Naive B cell (primary cell): ENCODE measurements at places on chromosomes 3 and 15. TPM values are rescaled to one million over a fixed set of nuclear protein-coding genes. Genes with fewer than 3 reads are reported as not detected.

GRCh38 chr3:183792976-183793375, 32.4 kb downstream of the MAP6D1 start:
- no peak for DNase-seq

- DNase-seq = no peak
Measured at GRCh38 chr15:68386587-68387288, 45.2 kb downstream of the ITGA11 start.

DNA sequence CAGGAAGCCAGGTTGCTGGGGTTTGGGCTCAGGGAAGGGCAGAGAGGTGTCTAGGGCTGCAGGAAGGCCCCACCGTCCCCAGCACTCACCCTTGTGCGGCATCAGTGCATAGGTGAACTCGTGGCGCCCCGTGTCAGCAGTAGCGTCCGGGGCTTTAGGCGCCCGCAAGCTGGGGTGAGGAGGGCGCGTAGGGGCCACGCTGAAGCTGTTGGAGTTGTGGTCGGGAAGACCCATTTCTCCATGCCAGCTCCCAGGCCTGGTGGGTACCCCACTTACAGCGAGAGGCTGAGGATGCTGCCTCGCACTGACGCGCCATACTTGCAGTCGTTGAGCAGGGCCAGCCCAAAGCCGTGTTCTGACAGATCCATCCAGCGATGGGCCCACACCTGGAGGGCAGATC, 9.7 kb downstream of the NEIL1 start:
- peak; percentile 24 for DNase-seq

DNA sequence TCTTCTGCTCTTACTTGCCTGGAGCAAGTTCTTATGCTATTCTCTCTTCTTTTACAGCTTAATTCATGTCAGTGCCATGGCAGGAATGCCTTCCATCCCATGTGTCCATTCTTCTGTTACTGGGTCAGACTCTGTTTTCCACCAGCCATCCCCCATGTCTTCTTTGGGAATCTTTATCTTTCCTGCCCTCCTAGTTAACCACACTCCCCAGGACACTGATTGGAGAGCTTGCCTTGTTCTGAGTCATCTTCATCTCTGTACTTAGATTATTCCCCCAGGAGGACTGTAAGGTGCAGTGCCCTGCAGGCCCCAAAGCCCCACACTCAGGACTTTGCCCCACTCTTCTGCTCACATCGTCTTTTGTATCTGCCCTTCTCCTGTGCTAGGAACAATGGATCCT, 3.6 kb downstream of the ABHD17C start:
- no peak for DNase-seq

GRCh38 chr3:5503136-5503535, 315.6 kb downstream of the EDEM1 start:
- DNase-seq = no peak

GRCh38 chr3:109553591-109554371, 216.4 kb upstream of the DPPA4 start:
- DNase-seq = no peak

DNA sequence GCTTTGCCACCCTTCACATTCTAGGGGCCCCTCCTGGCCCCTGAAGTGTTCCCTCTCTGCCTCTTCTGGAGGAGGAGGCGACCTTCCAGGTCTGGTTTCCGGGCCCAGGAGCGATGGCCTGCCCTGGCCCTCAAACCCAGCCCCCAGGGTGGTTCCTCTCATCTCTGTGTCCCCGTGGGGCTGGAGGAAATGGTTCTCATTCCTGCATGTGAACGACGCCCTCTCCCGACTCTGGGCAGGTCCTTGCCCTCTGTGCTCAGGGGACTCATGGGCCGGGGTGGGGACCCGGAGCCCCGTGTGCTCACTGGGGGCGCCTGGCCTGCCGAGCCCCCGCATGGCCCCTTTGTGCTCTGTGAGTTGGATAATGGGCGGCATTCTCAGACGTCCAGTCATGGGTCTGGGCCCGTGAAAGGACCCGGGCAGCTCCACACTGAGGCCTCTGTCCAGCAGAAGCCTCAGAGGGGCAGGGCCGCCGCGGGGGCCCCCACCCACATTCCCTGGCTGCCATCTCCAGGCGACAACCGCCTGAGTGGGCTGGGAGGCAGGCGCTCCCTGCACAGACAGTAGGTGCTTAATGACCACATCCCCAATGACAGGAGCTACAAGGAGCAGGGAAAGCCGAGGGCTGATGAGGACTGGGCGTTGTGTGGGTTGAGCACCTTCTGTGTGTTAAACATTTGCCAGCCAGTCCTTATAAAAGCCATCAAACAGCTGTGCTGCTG, 5.5 kb upstream of the PLXND1 start:
- no peak for DNase-seq

DNA sequence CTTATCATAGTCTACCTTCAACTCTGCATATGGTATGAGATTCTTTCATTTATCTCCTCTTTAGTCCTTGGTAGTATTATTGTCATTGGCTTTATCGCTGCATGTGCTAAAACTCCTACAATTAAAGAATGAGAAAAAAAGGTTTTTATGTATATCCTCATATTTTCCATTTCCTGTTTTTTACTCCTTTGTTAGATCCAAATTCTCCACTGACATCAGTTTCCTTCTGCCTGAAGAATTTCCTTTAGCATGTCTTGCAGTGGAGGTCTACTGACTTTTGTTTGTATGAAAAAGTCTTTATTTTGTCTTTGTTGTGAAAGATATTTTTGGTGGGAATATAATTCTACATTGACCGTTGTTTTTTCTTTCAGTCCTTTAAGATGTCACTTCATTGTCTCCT, 81.0 kb upstream of the TNIK start:
- DNase-seq = no peak

GRCh38 chr15:70437882-70438451, 325.4 kb downstream of the UACA start:
- DNase-seq = no peak

GRCh38 chr3:133293397-133294110, 106.3 kb upstream of the BFSP2 start:
- DNase-seq = no peak

DNA sequence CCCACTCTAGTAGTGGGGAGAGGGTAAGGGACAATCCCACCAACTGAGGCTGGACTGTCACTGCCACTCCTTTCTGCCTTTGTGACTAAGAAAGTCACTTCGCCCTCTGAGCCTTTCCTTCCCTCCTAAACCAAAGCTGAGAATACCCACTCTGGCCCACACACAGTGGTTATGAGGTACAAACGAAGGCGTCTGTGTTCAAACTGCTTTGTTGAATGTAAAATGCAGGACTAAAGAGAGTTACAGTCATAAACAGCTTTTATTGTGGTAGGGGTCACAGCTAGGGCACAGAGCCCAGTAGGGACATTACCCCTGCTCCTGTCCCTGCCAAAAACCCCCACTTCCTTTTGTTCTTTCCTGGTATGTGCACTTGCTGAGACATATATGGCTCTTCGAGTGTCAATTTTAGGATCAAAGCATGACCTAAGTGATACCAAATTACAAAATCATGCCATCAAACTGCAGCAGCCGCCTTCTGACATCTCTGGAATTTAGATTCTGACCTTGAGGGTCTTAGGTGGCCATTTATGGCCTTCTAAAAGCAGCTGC, 45.1 kb downstream of the CTDSPL start:
- DNase-seq = no peak

DNA sequence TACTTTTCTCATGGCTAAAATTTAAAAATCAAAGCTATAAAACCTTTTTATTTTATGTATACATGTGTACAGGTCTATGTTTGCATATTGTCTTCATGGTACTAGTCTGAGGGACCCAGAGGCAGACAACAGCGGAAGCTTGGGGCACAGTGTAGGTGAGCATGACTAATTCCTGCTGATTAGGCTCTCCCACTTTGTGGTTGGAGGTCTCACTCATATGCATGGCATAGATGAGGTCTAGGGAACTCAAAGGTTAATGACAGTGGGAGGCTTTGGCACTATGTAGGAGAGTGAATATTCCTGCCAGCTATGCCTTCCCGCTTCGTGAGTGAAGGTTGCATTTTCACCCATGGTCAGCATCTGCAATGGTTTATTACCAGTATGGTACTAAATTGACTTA, 47.5 kb upstream of the AADACL2 start:
- DNase-seq = no peak

DNA sequence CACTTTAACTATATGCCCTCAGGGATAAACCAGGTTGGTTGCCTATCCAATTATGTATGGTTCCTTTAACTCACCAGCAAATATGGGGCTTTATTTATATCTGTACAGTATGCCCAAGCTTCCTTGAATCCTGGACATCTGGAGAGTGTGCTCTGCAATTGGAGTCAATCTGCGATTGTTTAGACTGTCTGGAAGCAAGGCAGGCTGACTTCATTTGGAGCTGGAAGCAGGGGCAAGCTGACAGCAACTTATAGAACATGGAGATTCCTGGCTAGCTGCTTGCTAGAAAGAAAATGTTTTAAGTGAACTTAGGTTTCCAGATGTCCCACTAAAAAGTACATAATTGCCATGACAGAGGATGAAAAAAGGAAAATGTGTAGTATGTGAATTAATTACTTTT, 63.7 kb upstream of the TPRG1 start:
- DNase-seq = no peak

DNA sequence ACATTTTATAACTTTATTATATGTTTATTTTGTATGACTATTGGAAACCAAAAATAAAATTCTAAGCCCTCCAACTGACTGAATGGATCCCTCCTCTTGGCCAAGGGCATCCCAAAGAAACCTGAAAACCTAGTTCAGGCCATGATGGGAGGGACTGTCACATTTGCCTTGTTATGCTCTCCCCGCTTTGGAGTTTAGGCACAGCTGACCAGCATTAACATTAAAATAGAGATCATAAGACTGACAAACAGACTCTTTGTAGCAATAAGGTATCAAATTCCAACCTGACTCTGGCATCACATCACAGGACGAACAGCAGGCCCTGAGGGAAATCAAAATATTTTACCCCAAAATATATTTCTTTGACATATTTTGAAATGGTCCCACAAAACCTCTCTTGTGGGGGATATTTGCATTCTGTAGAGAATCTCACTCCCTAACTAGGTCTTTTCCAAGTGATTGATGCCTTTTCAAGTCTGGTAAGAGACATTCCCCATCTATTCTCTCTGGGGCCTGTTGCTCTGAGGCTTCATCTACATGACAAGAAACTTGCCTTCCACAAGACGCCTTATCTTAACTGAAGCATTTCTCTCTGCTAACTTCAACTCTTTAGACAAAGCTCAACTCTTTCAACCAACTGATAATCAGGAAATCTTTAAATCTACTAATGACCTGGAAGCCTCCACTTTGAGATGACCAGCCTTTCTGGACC, 81.8 kb upstream of the PRR23E start:
- no peak for DNase-seq

GRCh38 chr3:184506561-184506991, 55.0 kb upstream of the EPHB3 start:
- no peak for DNase-seq

DNA sequence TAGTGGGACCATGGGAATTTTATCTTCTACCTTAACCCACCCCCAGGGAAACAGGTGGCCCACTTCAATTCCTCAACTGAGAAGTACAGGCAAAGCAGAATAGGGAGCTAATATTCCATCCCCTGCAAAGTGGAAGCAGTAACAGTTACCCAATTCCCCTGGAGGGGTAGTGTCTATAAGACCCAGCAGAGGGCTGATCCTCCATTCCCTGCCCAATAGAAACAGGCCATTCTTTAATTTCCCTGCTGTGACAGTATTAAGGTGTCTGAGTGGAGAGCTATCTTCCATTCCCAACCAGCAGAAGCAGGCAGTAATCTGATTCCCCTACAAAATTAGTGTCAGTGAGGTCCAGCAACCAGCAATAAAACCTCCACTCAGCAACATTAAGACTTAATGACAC, 219.8 kb downstream of the ULK4 start:
- DNase-seq = no peak

DNA sequence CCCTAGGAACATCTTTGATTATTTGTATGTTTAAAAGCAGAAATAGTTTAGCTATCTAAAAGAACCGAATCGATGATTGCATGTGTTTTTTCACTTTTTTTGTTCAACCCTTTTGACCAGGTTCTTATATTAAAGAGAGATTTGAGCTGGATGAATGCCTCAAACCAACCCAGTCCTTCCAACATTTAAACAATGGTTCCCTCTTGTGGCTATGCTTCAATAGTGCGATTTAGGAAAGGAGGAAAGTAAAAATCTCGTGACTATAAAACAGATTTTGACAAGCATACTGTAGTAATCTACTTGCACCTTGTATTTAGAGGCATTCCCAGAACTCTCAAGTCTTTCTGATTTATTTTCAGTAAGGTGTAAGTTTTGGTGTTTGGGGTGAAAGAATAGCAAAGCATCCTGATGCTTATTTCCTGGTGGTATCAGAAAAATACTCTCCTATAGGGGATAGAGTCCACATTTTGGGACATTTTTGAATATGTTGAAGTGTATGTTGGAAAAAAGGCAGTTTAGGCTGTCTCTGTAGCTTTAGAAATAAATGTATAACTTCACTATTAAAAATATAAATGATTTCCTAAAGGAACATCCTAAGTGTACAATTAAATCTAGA, 159.6 kb upstream of the KCNH8 start:
- no peak for DNase-seq

DNA sequence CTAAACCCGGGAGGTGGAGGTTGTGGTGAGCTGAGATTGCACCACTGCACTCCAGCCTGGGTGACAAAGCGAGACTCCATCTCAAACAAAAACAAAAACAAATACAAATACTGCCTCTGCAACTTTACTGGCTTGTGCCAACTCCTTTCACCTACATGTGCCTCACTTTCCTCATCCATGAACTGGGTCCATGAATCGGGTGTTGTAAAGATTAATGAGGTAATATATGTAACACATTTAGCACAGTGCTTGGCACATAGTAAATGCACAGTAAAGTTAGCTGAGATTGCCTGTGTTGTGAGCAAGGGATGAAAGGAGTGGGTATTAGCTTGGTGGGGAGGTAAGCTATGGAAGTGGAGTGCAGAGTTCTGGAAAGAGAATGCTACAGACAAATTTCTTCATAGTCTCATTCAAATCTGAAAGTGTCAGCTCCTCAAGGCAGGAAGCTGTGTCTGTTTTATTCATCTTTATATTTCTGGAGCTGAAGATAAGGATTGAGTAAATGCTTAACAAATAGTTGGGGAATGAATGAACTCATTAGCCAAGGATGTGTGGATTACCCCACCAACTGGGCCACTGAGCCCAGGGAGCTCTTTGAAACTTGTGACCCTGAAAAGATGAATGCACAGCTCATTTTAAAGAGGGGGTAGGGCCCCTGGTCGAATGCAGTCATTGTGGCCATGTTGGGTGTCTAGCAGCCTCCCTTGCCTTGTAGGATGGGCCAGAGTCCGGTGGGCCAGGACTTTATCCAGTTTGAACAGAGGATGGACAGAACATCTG, 7.7 kb upstream of the CDCP1 start:
- no peak for DNase-seq

C15orf62 gene
- not detected for polyA plus RNA-seq

ISG20 gene
- 949 TPM for polyA plus RNA-seq

IL12A gene
- 5.3 TPM for polyA plus RNA-seq

GPR149 gene
- not detected for polyA plus RNA-seq

GADL1 gene
- not detected for polyA plus RNA-seq

OCA2 gene
- polyA plus RNA-seq = not detected

TMCO5A gene
- not detected for polyA plus RNA-seq
